D341Med (cell line): ENCODE measurements at places on chromosomes 16 and 17.

DNA sequence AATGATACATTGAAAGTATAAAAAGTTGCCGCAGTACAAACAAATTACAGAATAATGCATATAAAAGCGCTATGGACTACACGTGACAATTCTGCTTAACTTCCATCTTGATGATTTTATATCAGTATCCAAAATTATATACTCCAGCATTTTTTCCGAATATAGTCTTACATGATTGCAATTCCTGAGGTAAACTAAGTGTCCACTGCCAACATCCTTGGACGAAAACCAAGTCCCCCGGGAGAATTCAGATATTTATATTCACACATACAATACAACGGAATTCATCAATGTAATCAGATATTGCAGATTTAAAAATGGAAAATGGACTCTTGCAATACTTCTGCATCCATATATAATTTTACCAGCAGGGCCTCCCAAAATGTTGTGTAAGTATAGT lies 8.9 kb upstream of the MYH11 start:
- no peak for DNase-seq

DNA sequence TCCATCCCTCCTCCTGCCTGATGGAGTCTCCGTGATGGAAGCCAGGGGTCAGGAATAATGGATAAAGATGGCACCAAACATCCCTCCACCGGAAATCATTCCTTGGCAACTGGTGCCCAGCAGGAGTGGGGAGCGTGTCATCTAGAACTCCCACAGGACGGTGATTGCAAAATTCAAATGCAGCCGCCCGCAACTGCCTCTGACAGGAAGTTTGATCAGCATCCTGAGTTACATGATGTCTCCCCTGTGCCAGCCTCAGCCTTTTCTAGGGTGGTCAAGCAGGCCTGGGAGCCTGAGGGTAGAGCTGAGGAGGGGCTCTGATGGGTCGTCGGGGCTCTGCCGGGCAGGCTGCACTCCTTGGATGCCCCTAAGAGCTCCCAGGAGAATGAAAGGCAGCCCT lies 52.8 kb downstream of the GSG1L start:
- no peak for DNase-seq

DNA sequence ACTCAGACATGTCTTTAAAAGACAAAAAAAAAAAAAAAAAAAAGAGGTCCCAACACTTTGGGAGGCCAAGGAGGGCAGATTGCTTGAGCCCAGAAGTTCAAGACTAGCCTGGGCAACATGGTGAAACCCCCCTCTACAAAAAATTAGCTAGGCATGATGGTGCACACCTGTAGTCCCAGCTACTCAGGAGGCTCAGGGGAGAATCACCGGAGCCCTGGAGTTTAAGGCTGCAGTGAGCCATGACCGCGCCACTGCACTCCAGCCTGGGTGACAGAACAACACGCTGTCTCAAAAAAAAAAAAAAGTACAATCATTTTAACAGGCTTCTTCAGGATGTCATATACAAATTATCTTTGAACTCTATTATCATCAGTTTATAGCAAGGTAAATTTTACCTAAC lies 22.0 kb downstream of the C16orf87 start:
- DNase-seq: no peak

DNA sequence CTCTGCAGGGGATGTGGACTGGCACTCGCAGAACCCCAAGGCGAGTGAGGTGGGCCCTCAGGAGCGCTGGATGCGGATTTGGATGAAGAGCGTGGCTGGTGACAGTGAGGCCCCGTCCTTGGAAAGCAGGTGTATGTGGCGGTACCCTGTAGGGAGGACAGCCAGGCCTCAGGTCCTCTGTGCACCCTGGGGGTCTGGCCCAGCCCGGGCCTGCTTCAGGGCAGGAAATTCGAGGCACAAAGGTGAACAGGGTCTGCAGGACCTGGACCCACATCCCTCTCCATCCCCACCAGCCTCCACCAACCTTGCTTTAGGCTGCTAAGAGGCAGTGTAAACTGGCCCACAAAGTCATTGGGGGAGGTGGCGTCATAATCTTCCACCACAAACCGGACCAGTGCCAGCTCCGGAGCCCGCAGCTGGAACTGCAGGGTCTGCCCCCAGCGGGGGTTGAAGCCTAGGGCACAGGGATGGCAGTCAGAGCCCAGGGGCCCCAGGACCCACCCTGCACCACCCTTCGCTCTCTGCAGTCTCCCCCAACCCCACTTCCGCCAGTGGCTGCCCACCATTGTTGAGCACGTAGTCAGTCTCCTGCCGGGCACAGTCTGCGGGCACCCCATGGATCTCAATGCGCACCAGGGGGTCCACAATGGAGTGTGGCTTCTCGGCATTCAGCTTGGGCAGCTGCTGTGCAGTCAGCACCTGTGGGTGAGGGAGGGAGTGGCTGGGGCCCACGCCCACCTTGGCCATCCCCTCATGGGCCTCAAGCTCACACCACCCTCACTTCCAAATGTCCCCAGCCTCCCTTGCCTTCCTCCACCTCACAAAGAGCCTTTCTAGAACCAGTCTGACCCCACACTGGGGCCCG lies 19.5 kb downstream of the PLCD3 start:
- no peak for DNase-seq

- no peak for DNase-seq
These were observed 67.9 kb downstream of the CEP95 start for GRCh38 chr17:64574646-64575045.

GRCh38 chr16:78976212-78976611 lies 624.3 kb downstream of the MAF start:
- DNase-seq: no peak
